ENCODE measurements at places on chromosomes 7 and 10.

- DNase-seq, result no peak
Observed at GRCh38 chr7:157898802-157899505, 562.1 kb downstream of the DNAJB6 start.

DNA sequence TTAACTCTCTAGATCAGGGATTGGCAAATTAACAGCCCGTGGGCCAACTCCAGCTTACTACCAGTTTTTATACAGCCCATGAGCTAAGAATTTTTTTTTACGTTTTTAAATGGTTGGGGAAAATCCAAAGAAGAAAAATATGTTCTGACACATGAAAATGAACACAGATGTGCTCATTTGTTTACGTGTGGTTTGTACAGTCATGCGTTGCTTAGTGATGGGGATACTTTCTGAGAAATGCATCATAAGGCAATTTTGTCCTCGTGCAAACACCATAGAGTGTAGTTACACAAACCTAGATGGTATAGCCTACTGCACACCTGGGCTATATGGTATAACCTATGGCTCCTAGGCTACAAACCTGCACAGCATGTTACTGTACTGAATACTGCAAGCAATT lies 8.3 kb upstream of the SMKR1 start:
- DNase-seq, result no peak

DNA sequence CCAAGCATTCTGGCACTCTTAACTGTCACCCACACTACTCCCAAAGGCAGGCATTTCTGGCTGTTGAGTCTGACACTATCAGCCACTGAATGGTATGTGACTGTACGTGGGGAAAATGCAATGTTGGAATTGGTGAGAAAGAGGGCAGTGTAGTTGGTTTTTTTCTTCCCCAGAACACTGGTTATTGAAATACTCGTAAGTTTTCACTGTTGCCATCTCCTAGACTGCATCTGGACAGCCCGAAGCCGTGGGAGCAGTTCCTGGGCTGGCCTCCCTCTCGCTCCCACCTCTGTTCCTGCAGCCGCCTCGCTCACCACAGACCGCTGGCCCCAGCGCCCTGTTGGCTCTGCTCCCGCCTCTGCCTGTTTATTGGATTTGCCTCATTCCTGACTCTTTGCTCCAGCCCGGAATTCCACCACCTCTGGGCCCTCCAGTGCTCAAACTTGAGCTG lies 5.7 kb downstream of the PLCE1 start:
- DNase-seq, result no peak

DNA sequence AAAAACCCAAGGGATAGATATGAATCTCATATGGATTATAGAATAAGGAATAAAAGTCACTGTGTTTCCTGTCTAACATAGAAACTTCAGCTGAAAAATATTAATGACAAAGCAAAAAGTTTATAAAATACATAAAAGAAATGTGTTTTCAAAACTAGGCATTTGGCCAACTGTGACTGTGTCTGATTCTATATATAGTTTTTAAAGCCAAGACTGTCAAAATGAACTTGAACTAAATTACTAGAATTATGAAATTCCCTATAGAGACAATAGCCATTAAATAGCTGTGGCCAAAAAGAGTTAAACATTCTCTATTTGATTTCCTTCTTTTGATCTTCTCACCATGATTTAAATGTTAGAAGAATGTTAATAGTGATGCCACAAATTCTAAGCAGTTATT lies 311.2 kb upstream of the SEMA3D start:
- DNase-seq, result no peak

GRCh38 chr7:44461387-44461786 lies 29.1 kb downstream of the NUDCD3 start:
- DNase-seq, result no peak

- DNase-seq, result no peak
Observed at GRCh38 chr10:26216585-26217395, at the start of gene GAD2. Gene GAD2 (plus strand): TSS chr10:26216774. CDS start chr10:26216810, 36 bp downstream.
